ENCODE measurements at places on chromosomes 5 and 9. TPM values are rescaled to one million over a fixed set of nuclear protein-coding genes. Genes with fewer than 3 reads are reported as not detected.

HEMGN gene
- total RNA-seq, result 1.2 TPM

TXNDC8 gene
- not detected for total RNA-seq

NUTM2F gene
- total RNA-seq, result not detected

GRCh38 chr5:78509884-78510769 lies 138.4 kb downstream of the LHFPL2 start:
- no peak overlapping the region for H3K27ac ChIP-seq
- H3K36me3 ChIP-seq, result no peaks in the 10 kb centered on the region
- H3K4me3 ChIP-seq, result peak overlapping the region; percentile 69

GRCh38 chr9:3490957-3491356 lies 34.8 kb downstream of the RFX3 start:
- H3K36me3 ChIP-seq, result peaks cover 22% of the 10 kb centered on the region
- H3K27ac ChIP-seq, result no peak overlapping the region
- H3K4me1 ChIP-seq, result peaks cover 22% of the 10 kb centered on the region
- H3K4me3 ChIP-seq, result no peak overlapping the region
- H3K27me3 ChIP-seq, result no peaks in the 10 kb centered on the region

DNA sequence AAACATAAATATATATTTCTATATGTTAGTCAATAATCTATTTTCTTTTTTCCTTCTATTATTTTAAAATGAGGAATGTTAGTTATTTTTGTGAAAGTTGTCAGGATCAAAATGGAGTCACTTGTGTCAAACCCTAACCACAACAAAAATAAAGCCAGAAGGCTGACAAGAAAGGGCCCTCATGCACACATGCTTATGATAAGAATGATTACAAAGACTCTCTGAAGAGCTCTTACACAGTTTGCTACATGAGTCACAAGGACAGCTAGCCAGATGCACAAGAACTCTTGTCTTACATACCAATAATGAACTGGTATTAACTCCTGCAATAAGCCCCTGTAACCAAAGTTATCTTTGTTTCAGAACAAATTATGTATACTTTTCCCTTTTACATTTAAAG lies 64.7 kb downstream of the GGTA1 start:
- DNase-seq, result no peak
- H3K4me3 ChIP-seq, result no peak overlapping the region
- H3K36me3 ChIP-seq, result no peaks in the 10 kb centered on the region
- H3K4me1 ChIP-seq, result no peaks in the 10 kb centered on the region
- H3K27me3 ChIP-seq, result peaks cover 12% of the 10 kb centered on the region

DNA sequence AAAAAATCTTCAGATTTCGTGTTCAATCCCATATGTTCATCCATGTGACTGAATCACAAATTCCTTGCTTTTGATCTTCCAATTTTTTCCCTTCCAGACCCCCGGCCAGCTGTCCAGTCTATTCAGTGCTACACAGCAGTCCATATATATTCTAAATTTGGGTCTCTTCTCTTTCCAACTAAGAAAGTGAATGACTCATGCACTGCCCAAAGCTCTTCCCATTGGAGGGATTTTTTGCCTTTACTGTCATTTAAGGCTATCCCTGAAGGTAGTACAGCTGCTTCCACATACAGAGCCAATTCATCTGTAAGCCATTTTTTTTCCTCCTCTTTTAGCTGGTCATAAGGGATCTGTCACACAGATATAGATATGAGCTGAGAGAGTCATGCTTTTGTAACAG lies 478.3 kb downstream of the DMRT2 start:
- H3K4me3 ChIP-seq, result no peak overlapping the region
- peaks cover 2% of the 10 kb centered on the region for H3K27me3 ChIP-seq
- no peak overlapping the region for H3K27ac ChIP-seq
- H3K4me1 ChIP-seq, result no peaks in the 10 kb centered on the region
- H3K36me3 ChIP-seq, result no peaks in the 10 kb centered on the region
- DNase-seq, result no peak

DNA sequence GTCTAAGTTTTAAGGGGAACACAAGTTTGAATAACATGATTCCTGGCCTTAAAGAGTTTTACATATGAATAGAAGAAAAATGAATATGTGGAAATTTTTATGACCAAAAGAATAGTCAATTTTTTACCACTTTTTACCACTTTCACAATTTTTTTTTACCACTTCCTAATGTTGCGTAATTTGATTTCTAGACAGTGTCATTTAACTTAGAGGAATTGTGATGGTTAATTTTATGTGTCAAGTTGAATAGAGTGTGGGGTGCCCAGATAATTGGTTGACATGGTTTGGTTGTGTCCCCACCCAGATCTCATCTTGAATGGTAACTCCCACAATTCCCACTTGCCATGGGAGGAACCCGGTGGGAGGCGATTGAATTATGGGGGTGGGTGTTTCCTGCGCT lies 416.6 kb downstream of the KIF4B start:
- H3K4me3 ChIP-seq, result no peak overlapping the region
- no peaks in the 10 kb centered on the region for H3K36me3 ChIP-seq
- H3K4me1 ChIP-seq, result no peaks in the 10 kb centered on the region
- no peak for DNase-seq
- no peaks in the 10 kb centered on the region for H3K27me3 ChIP-seq
- no peak overlapping the region for H3K27ac ChIP-seq

DNA sequence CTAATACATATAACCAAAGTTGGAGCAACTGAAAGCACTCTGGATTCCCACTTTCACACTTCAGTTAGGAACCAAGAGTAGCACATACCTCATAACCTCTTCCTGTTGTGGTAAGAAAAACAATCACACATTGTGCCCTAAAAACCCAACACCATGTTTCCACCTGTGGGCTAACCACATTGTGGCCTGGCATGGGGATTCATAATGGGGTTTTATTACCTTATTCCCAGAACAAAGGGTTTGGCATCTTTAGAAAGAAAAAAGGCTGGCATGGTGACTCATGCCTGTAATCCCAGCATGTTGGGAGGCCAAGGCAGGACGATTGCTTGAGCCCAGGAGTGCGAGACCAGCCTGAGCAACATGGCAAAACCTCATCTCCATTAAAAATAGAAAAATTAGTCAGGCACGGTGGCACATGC lies 60.6 kb downstream of the HSD17B3 start:
- H3K4me3 ChIP-seq, result peak overlapping the region; percentile 36
- H3K27ac ChIP-seq, result peak overlapping the region; percentile 60
- H3K36me3 ChIP-seq, result no peaks in the 10 kb centered on the region
- peaks cover 14% of the 10 kb centered on the region for H3K4me1 ChIP-seq

- H3K4me3 ChIP-seq, result no peak overlapping the region
- DNase-seq, result peak; percentile 42
- peak overlapping the region; percentile 36 for H3K27ac ChIP-seq
Observed at GRCh38 chr9:16133556-16134227, 580.8 kb downstream of the CCDC171 start.

GRCh38 chr9:37371565-37372464 lies 50.7 kb upstream of the GRHPR start:
- peaks cover 9% of the 10 kb centered on the region for H3K27me3 ChIP-seq
- no peak overlapping the region for H3K4me3 ChIP-seq
- peaks cover 15% of the 10 kb centered on the region for H3K4me1 ChIP-seq
- peak overlapping the region; percentile 3 for H3K27ac ChIP-seq
- peak; percentile 34 for DNase-seq

DNA sequence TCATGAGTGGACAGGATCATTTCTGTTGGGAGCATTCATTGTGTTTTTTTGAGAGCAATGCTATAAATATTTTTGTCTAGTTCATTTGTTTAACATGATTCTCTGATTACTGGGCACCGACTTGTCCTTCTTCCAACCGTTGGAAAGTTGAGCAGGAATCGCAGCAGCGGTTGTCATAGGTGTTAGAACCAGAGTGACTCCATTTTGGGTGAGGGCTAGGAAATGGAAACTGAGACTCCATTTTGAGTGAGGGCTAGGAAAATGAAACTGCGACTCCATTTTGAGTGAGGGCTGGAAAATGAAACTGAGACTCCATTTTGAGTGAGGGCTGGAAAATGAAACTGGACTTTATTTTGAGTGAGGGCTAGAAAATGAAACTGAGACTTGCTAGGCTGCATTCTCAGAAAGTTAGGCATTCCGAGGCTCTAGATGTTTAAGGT lies 100.6 kb downstream of the ICE1 start:
- peaks cover 27% of the 10 kb centered on the region for H3K4me1 ChIP-seq
- DNase-seq, result peak; percentile 25
- H3K36me3 ChIP-seq, result peaks cover 16% of the 10 kb centered on the region
- no peaks in the 10 kb centered on the region for H3K27me3 ChIP-seq
- H3K27ac ChIP-seq, result peak overlapping the region; percentile 56

GRCh38 chr5:15966066-15966640 lies 213.4 kb downstream of the MARCHF11 start:
- H3K36me3 ChIP-seq, result no peaks in the 10 kb centered on the region
- H3K4me3 ChIP-seq, result no peak overlapping the region
- no peaks in the 10 kb centered on the region for H3K27me3 ChIP-seq
- no peaks in the 10 kb centered on the region for H3K4me1 ChIP-seq
- no peak for DNase-seq

- no peaks in the 10 kb centered on the region for H3K36me3 ChIP-seq
- H3K4me1 ChIP-seq, result peaks cover 2% of the 10 kb centered on the region
- H3K27ac ChIP-seq, result no peak overlapping the region
- peaks cover 19% of the 10 kb centered on the region for H3K27me3 ChIP-seq
- no peak overlapping the region for H3K4me3 ChIP-seq
Observed at GRCh38 chr9:91012933-91013841, 211.6 kb downstream of the SYK start.

GRCh38 chr9:6566409-6567139 lies 79.0 kb downstream of the GLDC start:
- peaks cover 3% of the 10 kb centered on the region for H3K4me1 ChIP-seq
- H3K4me3 ChIP-seq, result no peak overlapping the region
- H3K27me3 ChIP-seq, result peaks cover 2% of the 10 kb centered on the region
- H3K27ac ChIP-seq, result peak overlapping the region; percentile 30

DNA sequence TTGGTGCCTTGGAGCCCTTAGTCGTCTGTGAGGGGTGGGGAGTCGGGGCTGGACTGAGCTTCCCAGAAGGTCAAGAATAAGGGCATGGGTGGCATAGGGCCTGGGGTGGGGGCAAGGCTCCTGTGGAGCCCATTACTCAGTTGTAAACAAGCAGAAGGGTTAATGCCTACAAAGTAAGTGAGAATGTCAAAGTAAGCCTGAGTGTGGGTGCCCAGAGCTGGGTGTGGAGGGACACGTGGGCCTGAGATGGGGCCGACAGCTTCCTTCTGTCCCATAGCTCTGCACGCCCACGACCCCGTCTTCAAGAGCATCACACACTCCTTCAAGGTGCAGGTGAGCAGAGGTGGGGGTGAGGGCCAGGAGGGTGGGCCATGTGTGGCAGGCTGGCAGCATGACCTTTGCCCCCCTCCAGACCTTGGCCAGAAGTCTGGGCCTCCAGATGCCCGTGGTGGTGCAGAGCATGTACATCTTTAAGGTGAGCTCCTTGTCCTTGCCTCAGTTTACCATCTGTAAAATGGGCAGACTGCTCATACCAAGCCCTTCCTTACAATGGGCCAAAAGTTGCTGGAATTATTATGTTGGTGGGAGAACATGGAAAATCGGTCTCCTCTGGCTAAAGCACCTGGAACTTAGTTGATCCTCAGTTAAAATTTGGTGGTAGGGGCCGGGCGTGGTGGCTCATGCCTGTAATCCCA lies 11.1 kb downstream of the DOLK start:
- H3K4me1 ChIP-seq, result no peaks in the 10 kb centered on the region
- no peak overlapping the region for H3K4me3 ChIP-seq
- DNase-seq, result no peak

DNA sequence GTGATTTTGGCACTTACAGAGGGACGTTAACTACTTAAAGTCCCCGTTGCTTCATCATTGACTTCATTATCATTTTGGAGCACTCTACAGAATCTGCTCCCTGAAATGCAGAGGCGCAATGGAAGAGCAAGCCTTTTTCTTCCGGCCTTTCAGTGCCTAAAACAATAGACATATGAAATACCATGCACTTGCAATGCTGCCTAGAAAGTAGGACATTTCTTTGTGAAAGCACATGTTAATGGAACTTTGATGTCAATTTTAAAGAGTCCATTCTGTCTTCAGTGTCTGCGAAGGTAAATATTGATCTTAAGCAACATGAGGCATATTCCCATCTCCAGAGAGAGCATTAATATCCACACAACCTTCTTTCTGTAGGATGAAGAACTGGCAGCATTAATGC lies 36.3 kb downstream of the ITGA2 start:
- DNase-seq, result no peak
- H3K27me3 ChIP-seq, result no peaks in the 10 kb centered on the region
- H3K4me3 ChIP-seq, result no peak overlapping the region
- H3K36me3 ChIP-seq, result no peaks in the 10 kb centered on the region
- H3K4me1 ChIP-seq, result peaks cover 7% of the 10 kb centered on the region

GRCh38 chr9:89597711-89598362 lies 7.0 kb upstream of the GADD45G start:
- no peaks in the 10 kb centered on the region for H3K36me3 ChIP-seq
- H3K4me3 ChIP-seq, result no peak overlapping the region
- H3K27ac ChIP-seq, result no peak overlapping the region
- peak; percentile 73 for DNase-seq

DNA sequence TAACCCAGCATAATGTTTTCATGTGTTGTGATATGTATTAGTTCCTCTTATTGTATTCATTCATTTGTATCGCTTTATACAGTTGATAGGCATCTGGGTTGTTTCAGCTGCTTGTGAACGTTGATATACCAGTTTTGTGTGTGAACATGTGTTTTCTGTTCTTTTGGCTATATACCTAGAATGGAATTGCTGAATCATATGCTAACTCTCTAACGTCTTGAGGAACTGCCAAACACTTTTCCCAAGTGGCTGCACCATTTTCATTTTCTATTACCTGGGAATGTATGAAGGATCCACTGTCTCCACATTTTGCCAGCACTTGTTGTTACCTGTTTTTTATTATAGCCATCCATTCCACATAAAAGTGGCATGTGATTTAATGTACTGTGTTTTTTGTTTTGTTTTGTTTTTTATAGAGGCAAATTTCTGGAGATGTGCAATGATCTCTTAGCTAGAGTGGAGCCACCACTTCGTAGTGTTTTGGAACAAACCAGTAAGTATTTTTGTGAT lies 34.6 kb downstream of the HSPA4 start:
- H3K27ac ChIP-seq, result peak overlapping the region; percentile 26
- no peak overlapping the region for H3K4me3 ChIP-seq
- no peak for DNase-seq
- H3K4me1 ChIP-seq, result peaks cover 14% of the 10 kb centered on the region
- no peaks in the 10 kb centered on the region for H3K27me3 ChIP-seq
- peaks cover 47% of the 10 kb centered on the region for H3K36me3 ChIP-seq

All from activated CD8-positive, alpha-beta T cell treated with anti-CD3 and anti-CD28 coated beads for 36 hours (primary cell).